Brain pericyte (primary cell): ENCODE measurements at places on chromosomes 13 and 19.

DNA sequence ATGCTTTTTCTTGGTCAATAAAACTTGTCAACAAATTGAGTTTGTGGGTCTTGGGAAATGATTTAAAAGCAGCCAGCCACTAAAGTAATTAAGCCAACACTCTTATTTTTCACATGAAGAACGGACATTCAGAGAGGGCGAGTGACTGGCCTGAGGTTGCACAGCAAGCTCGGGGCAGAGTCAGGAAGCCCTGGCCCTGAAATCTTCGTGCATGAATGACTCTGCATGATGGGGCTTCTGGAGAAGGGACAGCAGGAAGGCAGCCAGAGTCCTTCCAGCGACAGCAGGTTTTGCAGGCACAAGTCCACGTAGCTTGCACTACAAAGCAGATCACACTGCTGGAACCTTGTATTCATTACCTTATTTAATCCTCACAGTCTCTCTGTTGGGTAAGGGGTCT, 232.5 kb downstream of the ZNF536 start:
- no peak for DNase-seq

- no peak for DNase-seq
Measured at GRCh38 chr19:39827216-39827615, 6.7 kb downstream of the DYRK1B start.

GRCh38 chr13:30735872-30736175, 481 bp downstream of the ALOX5AP start:
- DNase-seq = no peak

- no peak for DNase-seq
Measured at GRCh38 chr13:80562433-80563156, 221.7 kb upstream of the SPRY2 start.

- DNase-seq = no peak
Measured at GRCh38 chr19:41175801-41176777, 16.9 kb upstream of the CYP2S1 start.
